ENCODE measurements at places on chromosomes 3 and 15.

GRCh38 chr3:13193320-13194284 is 120.4 kb upstream of the IQSEC1 start:
- no peak for DNase-seq

DNA sequence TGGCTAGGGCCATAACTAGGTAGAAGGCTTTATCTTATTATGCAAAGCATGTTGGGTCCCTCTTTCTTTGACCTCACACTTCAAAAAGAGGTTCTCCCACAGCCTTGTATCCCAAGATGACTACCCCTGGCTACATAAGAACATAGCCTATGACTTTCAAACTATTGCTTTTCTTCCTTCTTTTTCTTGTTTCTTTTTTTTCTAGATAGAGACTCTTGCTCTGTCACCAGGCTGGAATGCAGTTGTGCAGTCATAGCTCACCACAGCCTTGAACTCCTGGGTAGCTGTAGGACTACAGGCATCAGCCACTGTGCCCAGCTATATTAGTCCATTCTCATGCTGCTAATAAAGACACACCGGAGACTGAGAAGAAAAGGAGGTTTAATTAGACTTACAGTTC is 47.2 kb downstream of the DIPK2A start:
- no peak for DNase-seq

- DNase-seq = no peak
Measured at GRCh38 chr15:81929557-81929956, 116.3 kb downstream of the MEX3B start.

DNA sequence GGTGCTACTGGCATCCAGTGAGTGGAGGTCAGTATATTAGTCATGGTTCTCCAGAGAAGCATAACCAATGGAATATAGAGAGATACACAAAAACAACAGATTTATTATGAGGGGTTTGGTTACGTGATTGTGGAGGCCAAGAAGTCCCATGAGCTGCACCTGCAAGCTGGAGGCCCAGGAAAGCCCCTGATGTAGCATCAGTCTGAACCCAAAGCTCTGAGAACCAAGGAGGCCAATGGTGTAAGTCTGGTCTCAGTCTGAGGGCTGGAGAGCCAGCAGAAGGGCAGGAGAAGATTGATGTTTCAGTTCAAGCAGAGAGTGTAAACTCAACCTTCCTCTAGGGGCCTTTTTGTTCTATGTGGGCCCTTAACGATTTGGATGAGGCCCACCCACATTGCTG is 144.1 kb downstream of the KLF13 start:
- no peak for DNase-seq

DNA sequence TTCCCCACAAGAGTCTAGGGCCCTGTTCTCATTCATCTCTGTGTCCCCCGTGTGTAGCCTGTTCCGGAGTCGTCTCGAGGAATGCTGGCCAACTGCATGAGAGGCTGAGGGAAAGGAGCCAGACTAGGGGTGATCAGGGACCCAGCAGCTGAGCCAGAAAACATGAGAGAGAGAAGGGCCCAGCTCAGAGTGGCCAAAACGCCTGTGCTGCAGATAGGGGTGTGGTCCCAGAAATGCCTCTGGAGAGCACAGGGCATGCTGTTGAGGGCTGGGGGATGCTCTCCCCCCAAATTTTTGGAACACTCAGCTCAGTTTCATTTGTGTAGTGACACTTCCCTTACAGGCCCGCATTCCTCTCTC is 14.1 kb downstream of the CYP1A2 start:
- no peak for DNase-seq

DNA sequence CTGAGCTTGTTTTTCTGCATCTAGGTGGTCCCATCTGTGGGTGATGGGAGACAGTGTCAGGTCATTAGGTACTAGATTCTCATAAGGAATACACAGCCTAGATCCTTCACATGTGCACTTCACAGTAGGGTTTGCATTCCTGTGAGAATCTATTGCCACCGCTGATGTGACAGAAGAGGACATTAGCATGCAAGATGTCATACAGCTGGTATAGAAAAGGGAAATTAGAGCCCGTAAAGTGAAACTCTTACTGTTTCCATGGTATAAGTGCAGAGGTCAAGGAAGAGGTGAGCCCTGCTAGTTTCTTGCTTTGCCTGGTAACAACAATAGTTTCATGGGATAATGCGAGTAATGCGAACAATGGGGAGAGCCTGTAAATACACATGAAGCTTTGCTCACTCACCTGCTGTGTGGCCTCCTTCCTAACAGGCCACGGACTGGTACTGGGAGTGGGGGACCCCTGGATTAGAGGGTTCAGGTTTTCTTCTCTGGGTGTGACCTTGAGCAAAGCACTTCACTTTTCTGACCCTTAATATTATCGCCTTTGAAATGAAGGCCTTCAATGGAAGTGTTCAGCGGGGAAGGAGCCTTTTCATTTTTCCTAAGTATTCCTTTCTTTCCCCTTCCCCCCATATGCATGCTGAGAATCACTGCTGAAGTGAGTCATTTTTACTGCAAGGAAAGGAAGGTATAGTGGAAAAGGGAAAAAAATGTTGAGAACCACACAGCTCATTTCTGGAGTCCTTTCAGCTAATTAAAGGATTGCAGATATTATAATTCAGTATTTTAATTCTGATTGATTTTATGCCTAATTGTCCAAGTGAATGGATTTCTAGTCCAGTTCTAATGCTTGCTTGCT is 286.4 kb downstream of the UBE2E2 start:
- no peak for DNase-seq

DNA sequence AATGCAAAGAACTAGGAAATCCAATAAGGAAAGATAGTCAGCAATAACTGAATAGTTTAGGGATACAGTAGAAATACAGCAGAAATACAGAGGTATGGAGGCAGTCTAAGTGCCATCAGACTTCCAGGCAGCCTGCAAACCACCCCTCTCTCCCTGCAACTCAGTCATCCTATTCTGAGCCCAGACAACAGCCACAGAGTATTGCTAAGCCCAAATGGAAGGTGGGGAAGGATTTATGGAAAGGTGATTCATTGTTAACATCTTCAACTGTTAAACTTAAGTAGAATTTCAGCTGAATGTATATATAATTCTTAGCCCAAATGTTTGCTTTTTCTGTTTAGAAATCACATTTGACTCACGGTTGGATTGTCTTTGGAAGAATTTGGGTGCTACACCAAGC is 300.4 kb downstream of the RBMS3 start:
- no peak for DNase-seq
